ENCODE measurements at places on chromosomes 1 and 21.

DNA sequence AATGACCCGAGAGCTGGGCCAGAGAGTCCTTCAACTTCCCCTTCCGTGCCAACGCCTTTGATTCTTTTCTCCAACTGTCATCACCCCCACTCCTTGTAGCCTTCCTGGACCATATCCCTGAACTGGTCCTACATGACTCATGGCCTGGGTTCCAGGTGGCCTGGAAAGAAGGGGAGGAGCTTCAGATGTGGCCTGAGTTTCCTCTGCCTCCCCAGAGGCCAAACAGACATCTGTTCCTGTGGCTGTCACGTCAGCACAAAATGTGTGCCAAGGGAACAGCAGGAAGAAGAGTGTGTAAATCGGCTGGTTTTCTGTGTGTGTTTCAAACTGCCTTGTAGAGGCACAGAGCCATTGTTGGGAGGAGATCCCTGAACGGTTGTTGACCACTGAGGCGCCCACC, 24.9 kb upstream of the KIRREL1 start:
- DNase-seq, result no peak

GRCh38 chr1:245772325-245772724, 617.5 kb downstream of the KIF26B start:
- no peak for DNase-seq

DNA sequence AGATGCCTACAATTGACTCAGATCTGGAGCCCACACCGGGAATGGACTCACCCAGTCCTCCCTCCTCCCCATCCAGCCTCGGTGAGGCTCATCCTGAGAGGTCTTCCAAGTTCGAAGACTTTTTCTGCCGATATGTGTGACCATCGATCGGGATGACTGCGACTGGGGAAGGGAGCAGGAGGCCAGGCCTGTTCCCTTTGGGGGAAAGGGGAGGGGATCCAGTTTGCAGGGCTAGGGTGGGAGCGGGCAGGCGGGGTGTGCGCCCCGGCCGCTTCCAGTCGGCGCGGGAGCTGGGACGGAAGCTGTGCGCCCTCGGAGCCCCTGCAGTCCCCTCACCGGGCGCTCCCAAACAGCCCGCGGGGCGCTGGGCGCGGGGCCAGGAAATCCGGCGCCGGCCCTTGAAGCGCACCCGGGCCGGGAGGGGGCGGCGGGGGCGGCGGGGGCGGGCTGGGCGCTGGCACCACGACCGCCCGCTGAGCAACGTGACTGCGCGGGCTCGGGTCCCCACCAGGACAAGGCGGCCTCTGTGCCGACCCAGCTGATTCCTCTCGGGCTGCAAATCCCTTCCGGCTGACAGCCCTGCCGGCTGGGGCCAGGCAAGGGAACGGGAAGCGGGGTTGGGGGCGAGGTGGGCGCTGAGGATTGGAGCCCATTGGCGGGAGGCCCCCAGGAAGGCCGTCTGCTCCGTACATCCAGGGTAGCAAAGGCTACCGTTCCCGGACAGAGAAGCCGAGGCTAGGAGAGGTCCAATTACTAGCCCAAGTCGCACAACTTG, 103.9 kb downstream of the EBNA1BP2 start:
- peak; percentile 5 for DNase-seq

DNA sequence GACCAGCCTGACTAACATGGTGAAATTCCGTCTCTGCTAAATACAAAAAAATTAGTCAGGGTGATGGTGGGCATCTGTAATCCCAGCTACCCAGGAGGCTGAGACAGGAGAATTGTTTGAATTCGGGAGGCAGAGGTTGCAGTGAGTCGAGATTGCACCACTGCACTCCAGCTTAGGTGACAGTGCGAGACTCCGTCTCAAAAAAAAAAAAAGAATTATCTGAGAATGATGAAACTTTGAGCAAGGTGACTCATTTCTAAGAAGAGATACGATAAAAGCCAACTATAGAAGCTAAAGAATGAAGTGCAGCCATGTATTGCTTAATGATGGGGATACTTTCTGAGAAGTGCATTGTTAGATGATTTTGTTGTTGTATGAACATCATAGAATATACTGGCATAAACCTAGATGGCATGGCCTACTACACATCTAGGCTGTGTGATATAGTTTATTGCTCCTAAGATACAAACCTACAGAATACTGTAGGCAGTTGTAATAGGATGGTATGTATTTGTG, 64.7 kb downstream of the SNRPE start:
- no peak for DNase-seq

All from activated gamma-delta T cell treated with anti-CD3 and anti-CD28 coated beads, Interleukin-2, amount 50 U/mL, for 16 hours (primary cell).